ENCODE measurements at places on chromosomes 6 and 20.

DNA sequence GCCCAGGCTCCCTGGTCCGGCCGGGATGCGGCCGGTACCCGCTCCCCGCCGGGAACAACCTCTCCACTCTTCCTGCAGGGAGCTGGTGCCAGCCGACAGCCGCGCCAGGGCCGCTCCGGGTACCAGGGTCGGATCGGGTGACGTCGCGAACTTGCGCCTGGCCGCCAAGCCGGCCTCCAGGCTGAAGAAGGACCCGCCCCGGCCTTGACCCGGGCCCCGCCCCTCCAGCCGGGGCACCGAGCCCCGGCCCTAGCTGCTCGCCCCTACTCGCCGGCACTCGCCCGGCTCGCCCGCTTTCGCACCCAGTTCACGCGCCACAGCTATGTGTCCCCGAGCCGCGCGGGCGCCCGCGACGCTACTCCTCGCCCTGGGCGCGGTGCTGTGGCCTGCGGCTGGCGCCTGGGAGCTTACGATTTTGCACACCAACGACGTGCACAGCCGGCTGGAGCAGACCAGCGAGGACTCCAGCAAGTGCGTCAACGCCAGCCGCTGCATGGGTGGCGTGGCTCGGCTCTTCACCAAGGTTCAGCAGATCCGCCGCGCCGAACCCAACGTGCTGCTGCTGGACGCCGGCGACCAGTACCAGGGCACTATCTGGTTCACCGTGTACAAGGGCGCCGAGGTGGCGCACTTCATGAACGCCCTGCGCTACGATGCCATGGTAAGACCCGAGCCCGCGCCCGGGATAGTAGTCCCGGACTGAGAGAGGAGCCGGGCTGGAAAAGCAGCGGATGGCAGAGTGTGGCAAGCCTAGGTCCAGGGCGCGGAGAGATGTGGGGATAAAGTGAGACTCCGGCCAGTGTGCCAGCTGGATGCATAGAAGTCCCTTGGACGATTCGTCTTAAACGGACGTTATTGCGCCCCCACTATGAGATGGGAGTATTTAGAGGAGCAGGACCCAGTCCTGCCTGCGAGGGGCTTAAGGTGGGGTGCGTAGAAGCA, at the start of gene NT5E:
Gene NT5E (plus strand): TSS at position 266 of the 942 bp plus-strand sequence. CDS start 57 bp downstream, at position 323.
- peak; percentile 69 for DNase-seq

GRCh38 chr6:24882295-24882694, 53.5 kb downstream of the RIPOR2 start:
- no peak for DNase-seq

- no peak for DNase-seq
These were observed 173.6 kb downstream of the MTFR2 start for GRCh38 chr6:136076496-136076895.

- no peak for DNase-seq
These were observed at the start of gene SRMS for GRCh38 chr20:63547725-63548480. TSS of gene SRMS (minus strand) at chr20:63547749. CDS start at chr20:63547463, 286 bp downstream.

- no peak for DNase-seq
These were observed 48.4 kb downstream of the DHX35 start for GRCh38 chr20:39010496-39010895.

DNA sequence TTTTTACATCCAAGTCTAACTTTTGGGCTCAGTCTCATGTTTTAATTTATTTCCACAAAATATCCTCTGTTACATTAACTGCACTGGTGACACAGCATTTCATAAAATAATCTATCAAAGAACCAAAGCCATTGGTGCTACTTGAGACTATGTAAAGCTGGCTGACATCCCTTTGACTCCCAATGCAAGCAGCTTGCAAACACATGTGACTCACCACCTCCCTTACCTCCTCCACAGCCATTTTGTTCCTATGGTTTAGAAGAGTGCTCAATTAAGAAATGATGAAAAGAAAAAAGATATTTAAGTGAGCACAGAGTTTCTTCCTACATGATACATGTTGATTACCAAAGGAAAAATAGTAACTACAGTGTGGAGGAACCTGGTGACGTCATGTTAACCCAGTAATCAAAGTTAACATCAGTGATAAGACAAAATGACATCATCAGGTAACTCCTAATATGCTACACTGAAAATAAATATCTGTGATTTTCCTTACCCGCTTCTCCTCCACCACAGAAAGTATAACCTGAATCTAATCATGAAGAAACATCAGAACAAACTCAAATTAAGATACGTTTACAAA, 53.3 kb upstream of the LGSN start:
- DNase-seq: no peak

GRCh38 chr6:159440911-159441703, 251.9 kb downstream of the SOD2 start:
- no peak for DNase-seq

DNA sequence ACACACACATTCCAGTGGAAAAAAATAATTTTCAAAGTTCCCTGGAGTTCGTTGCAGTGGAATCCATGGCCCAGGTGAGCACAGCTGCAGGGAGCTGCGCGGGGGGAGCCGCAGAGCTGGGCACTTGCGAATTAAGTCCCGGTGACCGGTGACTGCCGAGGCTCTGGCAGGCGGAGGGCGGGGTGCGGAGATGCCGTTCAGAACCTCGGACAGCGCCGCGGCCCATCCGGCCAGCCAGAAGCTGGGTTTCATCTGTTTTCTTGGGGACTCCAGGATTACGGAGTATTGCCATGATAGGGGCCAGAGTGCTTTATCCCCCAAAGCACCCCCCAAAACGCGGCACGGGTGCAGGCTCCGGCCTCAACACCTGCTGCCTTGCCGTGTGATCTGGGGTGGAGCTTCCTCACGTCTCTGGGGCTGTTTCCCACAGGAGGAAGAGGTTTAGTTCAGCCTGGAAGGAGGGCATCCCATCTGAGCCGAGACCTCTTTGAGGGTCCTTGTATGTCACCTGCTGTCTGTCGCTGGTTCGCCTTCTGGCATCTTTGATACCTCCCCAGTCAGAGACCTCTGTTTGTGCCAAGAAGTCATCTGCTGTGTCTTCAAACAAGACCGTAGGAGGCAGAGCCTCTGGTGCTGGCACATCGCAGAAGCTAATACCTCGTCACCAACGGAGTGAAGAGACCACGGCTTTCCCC, 99.4 kb downstream of the YTHDF1 start:
- peak; percentile 80 for DNase-seq

- DNase-seq: no peak
These were observed 6.0 kb upstream of the MYLK4 start for GRCh38 chr6:2756687-2757224.

GRCh38 chr6:5472571-5472970, 211.3 kb downstream of the FARS2 start:
- no peak for DNase-seq

DNA sequence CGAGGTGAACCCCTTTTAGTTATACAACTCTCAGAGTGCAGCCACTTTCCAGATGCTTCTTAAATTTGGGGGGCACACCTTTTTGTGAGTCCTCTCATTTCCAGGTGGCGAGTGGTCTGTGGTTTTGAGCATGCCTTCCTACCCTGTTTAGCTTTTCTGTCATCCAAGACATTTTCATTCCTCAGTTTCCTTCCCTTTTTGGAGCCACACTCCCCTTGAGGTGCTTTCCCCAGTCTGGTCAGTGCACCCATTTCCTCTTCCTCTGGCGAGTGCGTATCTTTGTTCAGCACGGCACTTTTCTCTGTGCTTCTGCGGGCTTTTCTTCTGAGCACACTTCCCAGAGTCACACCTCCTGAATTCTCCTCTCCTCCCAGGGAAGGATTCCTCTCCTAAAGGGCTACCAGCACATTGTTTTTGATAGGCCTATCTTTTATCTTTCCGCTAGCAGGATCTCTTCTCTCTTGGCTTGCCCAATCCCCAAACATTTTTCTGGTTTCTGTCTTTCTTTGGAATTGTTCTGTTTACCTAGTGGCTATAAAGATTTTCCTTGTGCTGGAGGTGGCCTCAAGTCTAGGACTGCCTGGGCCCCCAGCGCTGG, 1.4 kb downstream of the PHF20 start:
- DNase-seq: no peak

DNA sequence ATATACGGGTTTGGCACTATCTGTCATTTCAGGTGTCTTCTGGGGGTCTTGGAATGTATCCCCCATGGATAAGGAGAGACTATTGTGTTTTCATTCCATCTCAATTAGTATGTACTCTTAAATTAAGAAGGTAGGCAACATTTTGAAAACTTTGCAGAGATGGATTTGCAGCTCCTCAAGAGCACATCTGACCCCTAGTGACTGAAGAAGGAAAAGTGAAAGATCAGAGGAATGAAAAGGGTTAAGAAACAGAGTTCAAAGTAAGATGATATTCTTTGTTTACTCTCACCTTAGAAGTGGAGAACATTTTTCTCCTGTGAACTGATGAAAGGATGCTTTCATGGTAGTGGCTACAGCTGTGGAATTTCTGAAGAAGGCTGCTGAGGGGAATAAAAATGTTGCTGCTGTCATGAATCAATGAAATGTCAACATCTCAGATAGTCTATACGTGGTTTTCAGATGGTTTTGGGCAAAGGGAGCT, 41.5 kb downstream of the SH3BGRL2 start:
- peak; percentile 28 for DNase-seq

- no peak for DNase-seq
These were observed 6.4 kb downstream of the OSBPL2 start for GRCh38 chr20:62244644-62245108.

DNA sequence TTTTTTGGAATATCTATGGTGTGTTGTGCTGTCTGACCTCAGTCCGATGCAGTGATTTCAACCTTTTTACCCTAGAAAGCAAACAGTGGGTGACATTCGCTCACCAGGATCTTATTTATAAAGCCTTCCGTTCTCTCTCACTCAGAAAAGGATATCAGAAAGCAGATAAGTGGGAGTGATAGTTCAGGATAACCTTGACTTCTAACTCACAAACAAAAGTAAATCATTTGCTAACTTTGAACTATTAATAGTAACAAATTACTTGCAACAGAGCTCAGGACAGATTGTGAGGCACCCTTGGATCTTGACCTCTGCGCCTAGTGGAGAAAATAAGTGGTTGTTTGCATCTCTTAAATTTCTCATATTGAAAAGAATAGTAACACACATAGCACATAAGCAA, 637.1 kb upstream of the CITED2 start:
- DNase-seq: no peak

- no peak for DNase-seq
These were observed 48.9 kb downstream of the ATXN1 start for GRCh38 chr6:16712255-16712930.

GRCh38 chr6:11917951-11918738, 94.0 kb upstream of the HIVEP1 start:
- DNase-seq: no peak

DNA sequence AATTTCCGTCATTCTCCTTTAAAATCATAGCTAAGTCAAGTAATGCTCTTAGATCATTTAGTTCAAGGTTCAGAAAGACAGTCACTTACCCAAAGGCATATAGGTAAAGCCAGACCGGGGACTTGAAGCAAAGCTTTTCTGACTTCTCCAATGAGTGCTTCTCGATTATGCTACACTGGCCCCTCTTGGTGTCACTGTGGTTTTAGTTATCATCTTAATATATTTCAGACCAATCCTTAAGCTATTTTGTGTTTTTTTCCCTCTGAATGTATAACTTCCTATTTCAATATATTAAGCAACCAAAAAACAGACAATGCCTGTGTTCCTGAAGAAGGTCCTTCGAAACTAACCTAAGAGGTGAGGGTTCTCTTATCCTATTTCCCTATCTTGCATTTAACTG, 3.9 kb downstream of the PRDM1 start:
- DNase-seq: no peak

- DNase-seq: no peak
These were observed 38.7 kb downstream of the TRAF3IP2 start for GRCh38 chr6:111566873-111567517.

DNA sequence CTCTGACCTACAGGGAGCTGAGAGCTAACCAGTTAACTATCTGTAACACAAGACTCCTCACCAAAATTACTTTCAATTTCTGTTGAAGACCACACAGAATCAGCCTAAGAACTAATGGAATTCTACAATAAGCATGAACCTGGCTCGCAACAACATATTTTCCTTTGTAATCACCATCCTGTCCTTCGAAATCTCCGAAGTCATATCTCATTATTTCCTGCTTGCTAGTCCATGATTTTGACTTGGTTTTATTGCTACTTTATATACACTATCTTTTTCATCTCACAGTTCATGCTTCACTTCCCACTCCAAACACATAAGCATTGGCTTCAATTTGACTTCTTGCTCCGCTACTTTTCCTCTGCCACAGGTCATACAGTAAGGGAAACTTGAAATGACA, 405.8 kb upstream of the FKBP1C start:
- no peak for DNase-seq

GRCh38 chr6:14748679-14749078, 497.2 kb upstream of the JARID2 start:
- DNase-seq: no peak

- no peak for DNase-seq
These were observed 67.8 kb downstream of the MMS22L start for GRCh38 chr6:97215157-97215769.

GRCh38 chr6:26537846-26538571, at the start of gene HMGN4:
TSS of gene HMGN4 (plus strand) at chr6:26538366. CDS start at chr6:26545207, 6,841 bp downstream.
- DNase-seq: peak; percentile 88

DNA sequence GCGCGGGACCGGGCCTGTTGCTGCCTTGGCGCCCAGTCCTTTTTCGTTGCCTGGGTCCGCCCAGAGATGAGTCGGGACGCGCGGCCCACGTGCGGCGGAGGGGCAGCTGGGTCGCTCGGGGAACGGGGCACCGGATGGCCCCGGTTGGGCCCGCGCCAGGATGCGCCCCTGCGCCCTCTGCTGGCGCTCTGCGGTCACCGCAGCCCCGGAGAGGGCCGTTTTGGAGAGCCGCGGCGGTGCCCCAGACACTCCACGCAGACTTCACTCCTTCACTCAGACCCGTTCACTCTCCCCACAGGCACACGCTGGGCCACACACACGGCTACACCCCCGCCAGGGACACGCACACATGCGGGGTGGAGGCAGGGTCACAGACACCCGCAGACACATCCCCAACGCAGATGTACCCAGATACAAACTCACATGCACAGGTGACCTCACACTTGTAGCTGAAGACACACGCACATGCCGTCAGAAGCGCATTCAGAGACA, 38.8 kb downstream of the SRC start:
- peak; percentile 75 for DNase-seq

- DNase-seq: no peak
These were observed 82.1 kb upstream of the FOXQ1 start for GRCh38 chr6:1229808-1230207.

- DNase-seq: no peak
These were observed 157.3 kb downstream of the SYCP2 start for GRCh38 chr20:59776059-59776603.

DNA sequence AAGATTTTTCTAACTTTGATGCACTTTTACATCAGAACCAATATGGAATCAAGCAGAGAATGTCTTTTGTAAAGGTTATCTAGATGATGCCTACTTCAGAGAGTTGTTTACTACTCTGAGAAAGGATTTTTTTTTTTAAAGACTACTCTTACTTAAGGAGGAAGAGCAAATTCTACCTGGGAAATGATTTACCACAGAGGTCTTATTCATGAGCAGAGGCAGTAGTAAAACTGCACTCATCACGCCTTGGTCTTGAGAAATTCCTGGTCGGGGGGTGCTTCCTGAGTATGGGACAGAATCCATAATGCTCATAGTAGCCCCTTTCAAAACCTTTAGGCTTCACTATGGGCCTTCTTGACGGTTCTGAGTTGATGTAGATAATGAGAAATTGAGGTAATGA, 241.8 kb upstream of the PREP start:
- DNase-seq: no peak

GRCh38 chr6:28910901-28911690, 12.7 kb downstream of the TRIM27 start:
- DNase-seq: no peak

Data from RWPE1 (cell line).